Natural killer cell (primary cell): ENCODE measurements at places on chromosomes 3 and 15.

DNA sequence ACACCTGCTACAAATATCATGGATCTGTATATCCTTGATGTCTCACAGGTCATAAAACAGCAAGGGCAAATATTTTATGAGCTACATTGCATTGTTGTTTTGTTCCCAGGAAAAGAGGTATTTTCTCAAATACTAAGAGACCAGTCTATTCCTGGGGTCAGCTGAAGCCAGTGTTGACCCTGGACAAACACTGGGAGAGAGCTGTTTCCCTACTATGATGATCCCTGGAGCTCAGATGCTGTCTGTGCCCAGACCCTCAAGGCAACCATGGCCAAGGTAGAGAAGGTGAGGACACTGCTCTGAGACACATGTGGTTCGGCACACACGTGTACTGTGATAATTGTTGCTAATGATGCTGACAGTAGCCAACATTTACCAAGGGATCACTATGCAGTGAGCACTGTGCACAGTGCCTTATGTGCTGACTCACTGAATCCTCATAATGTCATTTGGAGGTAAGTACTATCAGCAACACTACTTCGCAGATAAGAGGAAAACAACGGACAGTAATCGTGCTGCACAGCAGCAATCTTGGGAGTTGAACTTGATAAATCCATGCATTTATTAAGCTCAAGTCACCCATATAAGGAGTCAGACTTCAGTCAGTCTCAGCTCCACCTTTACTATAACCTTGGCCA lies 943.6 kb downstream of the FHIT start:
- H3K4me1 ChIP-seq, result no peaks in the 10 kb centered on the region
- H3K4me3 ChIP-seq, result no peak overlapping the region
- DNase-seq, result no peak
- H3K27ac ChIP-seq, result no peak overlapping the region
- H3K27me3 ChIP-seq, result no peaks in the 10 kb centered on the region
- H3K36me3 ChIP-seq, result no peaks in the 10 kb centered on the region

DNA sequence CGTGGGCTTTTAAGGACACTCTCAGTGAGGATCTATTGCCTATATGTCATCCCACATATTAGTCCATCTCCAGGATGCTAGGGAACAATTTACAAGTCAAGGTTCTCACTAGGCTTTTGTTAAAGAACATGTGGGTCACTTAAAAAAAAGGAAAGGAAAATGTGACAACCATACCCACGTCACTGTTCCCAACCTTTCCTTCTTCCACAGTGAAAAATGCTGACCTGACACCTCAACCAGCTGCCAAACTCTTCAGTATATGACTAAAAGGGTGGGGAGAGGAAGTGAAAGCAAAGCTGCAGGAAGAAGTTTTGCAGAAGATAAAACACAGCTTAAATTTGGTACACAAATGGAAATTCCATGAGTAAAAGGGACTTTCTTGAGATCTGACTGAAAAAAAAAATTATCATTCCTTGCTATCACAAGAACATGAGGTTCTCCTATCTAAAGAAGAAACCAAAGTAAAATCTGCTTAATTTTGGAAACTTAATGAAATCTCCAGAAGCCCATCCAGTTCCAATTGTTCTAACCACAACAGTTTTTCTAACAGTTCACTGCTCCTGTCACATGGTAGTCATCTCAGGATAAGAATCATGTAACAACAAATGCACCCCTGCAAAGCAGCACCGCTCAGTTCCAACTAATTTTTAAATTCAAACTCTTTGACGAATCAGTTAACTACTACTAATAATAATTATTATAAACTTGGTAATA lies 117.0 kb upstream of the TSPAN3 start:
- peak overlapping the region; percentile 52 for H3K27ac ChIP-seq
- H3K27me3 ChIP-seq, result no peaks in the 10 kb centered on the region
- H3K4me3 ChIP-seq, result no peak overlapping the region
- H3K36me3 ChIP-seq, result no peaks in the 10 kb centered on the region

DNA sequence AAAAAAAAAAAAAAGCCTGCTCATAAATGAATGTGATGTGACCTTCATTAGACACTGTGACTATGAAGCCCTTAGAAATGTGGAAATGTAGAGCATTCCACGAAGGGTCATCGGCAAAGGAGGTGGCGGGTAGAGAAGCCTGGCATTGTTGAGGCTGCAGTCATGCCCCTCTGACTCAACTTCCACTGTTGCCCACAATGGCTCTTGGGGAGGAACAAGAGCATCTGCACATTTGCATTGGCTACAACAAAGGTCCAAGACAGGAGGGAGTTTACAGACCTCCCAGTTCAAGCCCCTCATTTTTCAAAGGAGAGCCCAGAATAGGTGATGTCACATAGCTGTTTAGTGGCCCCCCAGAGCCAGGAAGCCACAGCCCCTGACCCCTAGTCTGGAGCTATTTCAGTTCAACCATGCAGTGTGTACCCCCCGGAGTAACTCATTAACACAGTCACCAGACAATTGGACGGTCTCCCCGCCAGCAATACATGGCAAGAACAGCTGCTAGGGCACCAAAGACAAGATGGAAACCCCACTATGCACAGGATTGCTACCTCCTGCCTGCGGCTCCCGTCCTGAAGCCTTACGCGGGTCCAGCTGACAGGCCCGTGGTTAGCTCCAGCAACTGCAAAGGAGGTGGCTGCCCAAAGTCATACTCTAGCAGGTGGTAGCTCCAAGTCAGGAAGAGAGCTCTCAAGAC lies 56.2 kb downstream of the SH3BP5 start:
- H3K36me3 ChIP-seq, result peaks cover 4% of the 10 kb centered on the region
- no peak for DNase-seq
- H3K4me1 ChIP-seq, result peaks cover 86% of the 10 kb centered on the region
- H3K27me3 ChIP-seq, result no peaks in the 10 kb centered on the region
- H3K27ac ChIP-seq, result peak overlapping the region; percentile 60

- no peaks in the 10 kb centered on the region for H3K27me3 ChIP-seq
- no peaks in the 10 kb centered on the region for H3K36me3 ChIP-seq
- H3K27ac ChIP-seq, result no peak overlapping the region
- no peak for DNase-seq
- no peaks in the 10 kb centered on the region for H3K4me1 ChIP-seq
Measured at GRCh38 chr15:32983679-32984078, 210.8 kb downstream of the FMN1 start.

- H3K4me3 ChIP-seq, result no peak overlapping the region
- H3K36me3 ChIP-seq, result no peaks in the 10 kb centered on the region
- DNase-seq, result no peak
Measured at GRCh38 chr3:184595726-184596125, 34.1 kb downstream of the EPHB3 start.
